ENCODE measurements at places on chromosomes 5 and 9.

- DNase-seq = peak; percentile 1
These were observed 283.3 kb downstream of the TMEM167A start for GRCh38 chr5:82793808-82794419.

DNA sequence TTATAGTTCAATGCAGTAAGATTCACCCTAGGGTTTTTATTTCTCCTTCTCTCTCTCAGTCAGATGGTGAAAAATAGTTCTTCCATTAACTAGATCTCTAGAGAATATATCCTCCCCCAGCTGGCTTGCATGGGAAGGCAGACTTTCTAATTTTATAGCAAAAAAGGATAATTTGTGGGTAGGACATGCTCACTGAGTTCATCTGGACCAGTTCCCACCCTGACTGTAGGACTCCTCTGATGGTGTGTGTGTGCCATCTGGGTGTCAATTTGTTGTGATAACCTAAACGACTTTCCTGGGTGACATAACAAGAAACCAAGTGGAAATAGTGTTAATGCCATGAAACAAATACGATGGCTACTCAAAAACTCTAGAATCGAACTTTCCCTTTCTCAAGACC is 44.9 kb downstream of the APBA1 start:
- DNase-seq = no peak

DNA sequence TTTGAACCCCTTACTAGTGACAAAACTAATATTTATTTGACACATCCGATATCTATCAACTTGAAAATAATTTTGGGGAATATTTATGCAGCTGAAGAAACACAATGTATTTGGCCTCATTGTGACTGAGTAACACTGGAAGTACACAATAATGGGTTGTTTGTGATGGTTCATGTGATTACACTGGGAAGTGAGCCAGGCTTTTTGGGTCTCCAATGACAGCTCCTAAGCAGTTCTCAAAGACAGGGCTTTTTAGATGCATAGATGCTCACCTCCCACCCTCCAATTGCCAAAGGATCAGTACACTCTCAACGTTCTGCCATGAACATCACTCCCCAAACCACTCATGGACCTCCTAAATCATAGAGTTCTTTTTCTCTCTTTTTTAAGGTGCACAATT is 170.0 kb downstream of the SLC24A2 start:
- DNase-seq = no peak

GRCh38 chr9:32882705-32883104 is 99.4 kb downstream of the TMEM215 start:
- no peak for DNase-seq

- DNase-seq = no peak
These were observed 684.0 kb upstream of the CDH9 start for GRCh38 chr5:27722337-27722736.

DNA sequence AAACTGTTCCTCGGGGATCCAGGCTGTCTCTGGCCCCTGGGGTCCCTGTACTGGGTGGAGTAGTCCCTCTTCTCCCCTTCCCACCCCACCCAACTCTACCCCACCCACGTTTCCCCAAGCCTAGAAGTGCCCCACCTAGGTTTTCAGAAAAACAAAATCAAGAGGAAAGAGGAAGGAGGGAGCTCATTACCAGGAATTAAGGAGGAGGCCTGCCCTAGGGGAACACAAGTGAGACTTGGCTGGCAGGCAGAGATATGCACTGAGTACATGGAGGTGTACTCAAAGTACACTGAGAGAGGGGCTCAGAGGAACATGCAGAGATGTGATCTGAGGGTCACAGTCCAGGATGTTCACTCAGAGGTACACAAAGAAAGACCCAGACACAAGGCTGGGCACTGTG is 10.2 kb downstream of the AQP3 start:
- DNase-seq = no peak

- no peak for DNase-seq
These were observed 372.2 kb downstream of the NFIB start for GRCh38 chr9:13941714-13942113.

- DNase-seq = peak; percentile 30
These were observed 593 bp downstream of the BRD3OS start for GRCh38 chr9:134025606-134026541.

GRCh38 chr5:174293006-174293405 is 247.5 kb downstream of the NSG2 start:
- no peak for DNase-seq

- DNase-seq = no peak
These were observed 944.8 kb downstream of the DTWD2 start for GRCh38 chr5:118043531-118043930.

GRCh38 chr5:80369521-80369920 is 38.3 kb upstream of the ZFYVE16 start:
- DNase-seq = peak; percentile 54

- no peak for DNase-seq
These were observed 36.4 kb downstream of the PARP8 start for GRCh38 chr5:50702615-50703366.

- no peak for DNase-seq
These were observed 291.2 kb downstream of the TMEM167A start for GRCh38 chr5:82785882-82786509.

DNA sequence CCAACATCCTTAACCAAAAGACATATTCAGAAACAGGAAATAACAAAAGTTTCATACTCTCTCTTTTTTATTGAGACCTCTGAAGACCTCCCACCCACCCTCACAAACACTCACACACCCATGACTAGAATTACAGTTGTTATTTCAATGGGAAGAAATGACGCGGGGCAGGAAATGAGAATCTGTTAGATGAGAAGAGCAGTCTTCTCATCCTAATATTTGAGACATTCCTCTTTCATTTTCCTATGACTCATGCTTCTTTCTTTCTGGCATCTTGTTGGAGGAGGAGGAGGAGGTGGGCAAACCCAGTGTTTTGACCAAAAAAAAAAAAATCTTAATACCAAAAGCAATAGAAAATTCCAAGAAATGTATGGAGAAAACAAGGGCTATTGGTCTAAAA is 179.5 kb upstream of the TARS1 start:
- DNase-seq = no peak

GRCh38 chr5:140882591-140882899 is 621 bp downstream of the PCDHA13 start:
- no peak for DNase-seq
